ENCODE measurements at places on chromosomes 12 and 14.

- DNase-seq: no peak
Measured at GRCh38 chr12:74321381-74321780, 216.3 kb upstream of the ATXN7L3B start.

DNA sequence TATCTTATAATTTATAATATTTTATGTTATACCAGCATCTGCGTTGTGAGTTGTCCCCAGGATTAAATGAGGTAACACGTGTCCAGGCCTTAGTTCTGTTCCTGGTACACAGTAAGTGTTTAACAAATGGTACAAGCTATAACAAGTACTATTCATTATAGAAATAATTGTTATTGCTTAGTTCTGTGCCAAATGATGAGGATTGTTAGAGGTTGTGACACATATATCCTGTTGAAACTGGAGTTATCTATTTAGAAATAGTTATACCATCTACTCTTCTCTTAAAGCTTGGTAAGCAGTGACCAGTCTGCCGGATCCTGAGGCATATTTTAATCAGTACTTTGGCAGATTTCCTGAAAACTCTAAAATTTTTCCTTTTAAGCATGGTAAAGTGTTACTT, 1066.5 kb downstream of the TMTC2 start:
- DNase-seq: no peak

DNA sequence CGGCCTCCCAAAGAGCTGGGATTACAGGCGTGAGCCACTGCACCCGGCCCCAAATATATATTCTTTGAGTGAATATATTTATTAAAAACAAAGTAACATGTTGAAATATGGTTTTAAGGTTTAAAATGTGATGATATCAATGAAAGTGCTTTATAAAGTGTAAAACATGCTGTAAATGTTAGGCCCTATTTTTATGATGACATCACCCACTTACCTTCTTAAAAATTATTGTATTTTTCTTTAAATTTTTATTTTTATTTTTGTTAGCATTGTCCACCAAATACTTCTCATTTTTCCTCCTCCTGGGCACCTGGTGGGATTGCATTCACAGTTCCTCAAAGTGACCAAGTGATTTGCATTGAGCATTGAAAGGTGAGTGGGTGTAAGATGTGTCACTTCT, 152.6 kb upstream of the TBX3 start:
- DNase-seq: no peak

DNA sequence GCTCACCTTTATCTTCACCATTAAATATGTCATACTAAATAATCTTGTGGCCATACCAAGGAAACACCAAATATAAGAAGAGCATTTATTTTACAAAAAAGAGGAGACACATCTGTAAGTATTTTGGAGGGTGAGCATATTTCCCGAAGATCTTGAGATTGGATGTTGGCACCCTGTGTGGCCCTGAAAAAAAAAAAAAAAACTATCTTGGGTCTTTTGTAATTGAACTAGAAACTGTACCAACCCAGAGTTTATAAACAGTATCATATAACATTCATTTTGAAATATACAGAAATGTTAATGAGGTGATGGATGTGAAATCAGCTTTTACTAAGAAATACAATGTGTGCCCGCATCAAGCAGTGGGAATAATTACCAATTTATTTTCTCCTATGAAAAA, 104.0 kb upstream of the FRMD6 start:
- no peak for DNase-seq

GRCh38 chr12:54581412-54581811, 7.0 kb downstream of the PPP1R1A start:
- no peak for DNase-seq

- peak; percentile 70 for DNase-seq
Measured at GRCh38 chr14:62179367-62180018, 417.3 kb downstream of the SNAPC1 start.

- no peak for DNase-seq
Measured at GRCh38 chr12:14810167-14810952, 3.6 kb downstream of the SMCO3 start.

DNA sequence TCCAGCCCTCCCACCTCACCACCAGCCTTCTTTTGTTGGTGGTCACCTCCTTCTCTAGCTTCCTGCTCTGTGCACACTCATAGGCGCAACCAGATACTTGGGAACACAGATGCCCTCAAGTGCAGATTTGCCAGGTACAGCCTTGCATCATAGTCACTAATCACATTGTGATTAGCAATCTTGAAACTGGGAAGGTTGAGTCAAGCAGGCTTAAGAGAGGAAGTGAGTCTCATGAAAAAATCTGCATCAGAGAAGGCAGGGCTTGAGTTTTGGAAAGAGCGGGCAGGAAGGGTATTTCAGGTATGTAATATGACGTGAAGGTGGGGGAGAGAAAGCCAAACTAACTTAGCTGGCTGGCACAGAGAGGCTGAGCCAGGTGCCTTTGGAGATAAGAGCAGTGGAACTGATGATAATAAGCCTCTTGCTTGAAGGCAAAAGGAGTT, 2.7 kb upstream of the RABGGTA start:
- no peak for DNase-seq

GRCh38 chr12:92002195-92002649, 143.4 kb downstream of the BTG1 start:
- DNase-seq: no peak

DNA sequence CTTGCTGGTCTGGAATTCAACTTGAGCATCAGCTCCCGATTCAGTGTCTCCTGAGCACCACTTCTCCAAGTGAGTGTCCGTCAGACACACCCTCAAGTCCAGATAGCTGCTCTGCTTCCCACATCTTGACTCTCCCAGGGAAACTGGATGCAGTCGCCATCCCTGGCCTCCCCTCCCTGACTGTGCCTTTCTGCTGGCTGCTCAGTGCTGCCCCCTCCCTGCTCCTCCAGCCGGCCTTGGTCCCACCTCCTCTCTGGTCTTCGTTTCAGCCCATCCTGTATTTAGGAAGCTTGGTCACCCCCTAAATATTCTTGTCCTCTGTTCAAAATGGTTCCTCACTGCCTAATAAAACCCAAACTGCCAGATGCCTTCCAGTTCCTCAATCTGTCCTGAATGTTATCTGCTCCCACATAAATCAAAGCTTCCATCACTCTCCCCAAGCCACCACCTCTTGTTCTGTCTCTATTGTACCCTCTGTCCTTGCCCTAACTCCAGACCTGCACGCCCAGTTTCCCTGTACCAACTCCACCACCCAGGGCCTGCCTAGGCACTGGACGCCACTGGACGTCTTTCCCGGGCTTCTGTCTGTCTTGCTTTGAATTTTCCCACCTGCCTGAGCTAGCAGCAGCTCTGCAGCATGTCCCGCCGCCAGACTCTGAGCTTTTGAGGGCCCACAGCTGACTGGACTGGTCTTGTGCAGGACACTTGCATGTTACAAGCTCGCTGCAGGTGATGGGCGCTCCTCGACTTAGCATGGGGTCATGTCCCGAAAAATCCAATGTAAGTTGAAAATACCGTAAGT, 33.8 kb downstream of the CCDC92 start:
- DNase-seq: no peak

GRCh38 chr14:76715101-76715500, 46.2 kb upstream of the VASH1 start:
- no peak for DNase-seq

DNA sequence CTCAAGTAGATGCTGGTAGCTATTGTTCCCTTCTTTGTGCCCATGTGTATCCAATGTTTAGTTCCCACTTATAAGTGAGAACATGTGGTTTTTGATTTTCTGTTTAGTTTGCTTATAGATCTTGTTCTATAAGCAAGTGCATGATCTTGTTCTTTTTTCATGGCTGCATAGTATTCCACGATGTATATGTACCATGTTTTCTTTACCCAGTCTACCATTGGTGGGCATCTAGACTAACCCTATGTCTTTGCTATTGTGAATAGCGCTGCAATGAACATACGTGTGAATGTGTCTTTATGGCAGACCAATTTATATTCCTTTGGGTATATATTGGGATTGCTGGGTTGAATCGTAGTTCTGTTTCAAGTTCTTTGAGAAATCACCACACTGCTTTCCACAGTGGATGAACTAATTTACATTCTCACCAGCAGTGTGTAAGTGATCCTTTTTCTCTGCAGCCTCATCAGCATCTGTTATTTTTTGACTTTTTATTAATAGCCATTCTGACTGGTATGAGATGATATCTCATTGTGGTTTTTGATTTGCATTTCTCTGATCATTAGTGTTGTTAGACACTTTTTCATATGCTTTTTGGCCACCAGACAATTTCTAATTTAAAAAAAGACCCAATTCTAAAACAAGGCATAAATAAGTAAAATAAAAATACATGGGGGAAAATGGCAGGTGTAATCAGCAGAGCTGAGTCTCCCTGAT, 50.6 kb downstream of the CPM start:
- no peak for DNase-seq

GRCh38 chr12:109645708-109646107, 67.9 kb upstream of the FAM222A start:
- no peak for DNase-seq

DNA sequence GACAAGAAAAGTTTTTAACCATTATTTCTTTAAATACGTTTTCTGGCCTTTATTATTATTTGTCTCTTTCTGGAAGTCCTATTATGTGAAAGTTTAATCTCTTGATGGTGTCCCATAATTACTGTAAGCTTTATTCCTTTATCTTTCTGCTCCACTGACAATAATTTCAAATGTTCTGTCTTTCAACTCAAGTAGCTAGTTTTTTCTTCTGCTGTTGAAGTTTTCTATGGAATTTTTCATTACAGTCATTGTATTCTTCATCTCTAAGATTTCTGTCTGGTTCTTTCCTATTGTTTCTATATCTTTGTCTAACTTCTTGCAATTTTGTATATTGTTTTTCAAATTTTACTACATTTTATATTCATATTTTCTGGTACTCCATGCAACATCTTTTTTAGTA, 173.6 kb upstream of the MGAT4C start:
- DNase-seq: no peak

DNA sequence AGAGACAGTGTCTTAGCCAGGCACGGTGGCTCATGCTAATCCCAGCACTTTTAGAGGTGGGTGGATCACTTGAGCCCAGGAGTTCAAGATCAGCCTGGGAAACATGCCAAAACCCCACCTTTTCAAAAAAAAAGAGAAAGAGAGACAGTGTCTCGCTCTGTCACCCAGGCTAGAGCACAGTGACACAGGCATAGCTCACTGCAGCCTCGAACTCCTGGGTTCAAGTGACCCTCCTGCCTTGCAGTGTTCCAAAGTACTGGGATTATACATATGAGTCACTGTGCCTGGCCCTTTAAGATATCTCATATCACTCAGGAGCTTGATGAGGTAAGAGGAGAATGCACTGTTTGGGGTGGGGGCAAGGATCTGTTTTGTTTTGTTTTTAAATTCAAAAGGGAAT, 48.1 kb upstream of the LTBP2 start:
- no peak for DNase-seq

- DNase-seq: no peak
Measured at GRCh38 chr12:25319233-25319984, 68.7 kb upstream of the KRAS start.

- DNase-seq: no peak
Measured at GRCh38 chr12:120181991-120182631, 12.4 kb downstream of the GCN1 start.

- no peak for DNase-seq
Measured at GRCh38 chr14:21098076-21098891, at the start of gene ZNF219. Gene ZNF219, minus strand, starts transcription at chr14:21098655. Its CDS starts 5,064 bp downstream, at chr14:21093591.

GRCh38 chr12:91179315-91179714, 3.3 kb downstream of the DCN start:
- no peak for DNase-seq

GRCh38 chr12:58298803-58299202, 357.4 kb downstream of the ATP23 start:
- DNase-seq: no peak

GRCh38 chr12:11753826-11754225, 104.4 kb downstream of the ETV6 start:
- no peak for DNase-seq

GRCh38 chr14:105196265-105196960, 15.3 kb upstream of the NUDT14 start:
- no peak for DNase-seq

DNA sequence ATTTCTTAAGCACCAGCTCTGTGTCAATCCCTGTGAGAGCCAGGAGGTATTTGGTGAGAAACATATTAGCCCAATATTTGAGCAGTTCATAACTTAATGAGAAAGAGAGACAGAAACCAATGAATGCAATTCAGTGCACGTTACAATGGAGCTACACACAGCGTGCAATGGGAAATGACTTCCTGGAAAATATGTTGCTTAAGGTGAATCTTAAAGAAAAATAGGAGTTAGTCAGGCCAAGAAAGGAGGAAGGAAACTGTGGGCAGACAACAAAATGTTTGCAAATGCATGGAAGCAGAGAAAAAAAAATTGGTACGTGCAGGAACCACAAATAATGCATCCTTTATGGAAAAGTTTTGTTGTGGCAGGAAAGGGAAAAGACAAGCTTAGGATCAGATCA, 481.7 kb downstream of the BCAT1 start:
- no peak for DNase-seq

Measured in NCI-H524 treated with DMSO at 0.1 percent for 48 hours (cell line).